Substantia nigra (tissue), 51 donors: ENCODE measurements at places on chromosomes 7 and 10.

- DNase-seq, result no peak
Observed at GRCh38 chr10:397321-398068, 262.2 kb downstream of the ZMYND11 start.

- no peak for DNase-seq
Observed at GRCh38 chr7:114832906-114833595, 88.8 kb upstream of the MDFIC start.

DNA sequence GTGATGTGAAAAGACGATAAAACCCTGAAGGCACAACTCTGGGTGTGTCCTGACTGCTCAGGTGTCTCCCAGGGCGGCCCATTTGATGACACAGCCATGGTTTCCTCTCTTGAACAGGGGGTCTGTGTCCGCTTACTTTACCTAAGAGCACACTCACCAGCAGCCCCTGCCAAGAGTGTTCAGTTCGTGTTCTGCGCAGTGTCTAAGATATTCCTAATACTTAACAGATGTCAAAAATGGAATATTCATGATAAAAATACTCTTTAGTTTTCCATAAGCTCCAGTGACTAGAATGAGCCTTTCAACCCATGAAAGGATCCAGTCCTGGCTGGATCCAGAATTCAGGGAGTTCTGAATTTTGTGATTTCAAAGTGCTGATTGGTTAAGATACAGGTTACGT, 492.4 kb downstream of the TNS3 start:
- DNase-seq, result no peak

DNA sequence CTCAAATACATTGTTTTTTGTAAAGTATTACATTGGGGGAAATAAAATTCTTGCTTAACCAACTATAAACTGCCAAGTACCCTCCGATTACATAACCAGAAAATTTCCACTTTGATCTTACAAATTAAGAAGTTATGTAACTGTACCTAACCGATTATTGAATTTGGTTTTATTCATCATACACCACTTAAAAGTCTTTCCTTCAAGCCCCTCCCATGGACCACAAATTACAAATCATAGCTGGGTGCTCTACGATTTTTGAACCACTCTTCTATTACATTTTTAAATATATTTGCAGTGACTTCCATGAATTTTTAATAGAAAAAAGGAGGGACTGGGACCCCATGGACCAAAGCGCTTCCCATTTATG, 630 bp downstream of the ZNF680 start:
- no peak for DNase-seq

GRCh38 chr7:45244981-45245380, 87.4 kb downstream of the RAMP3 start:
- no peak for DNase-seq

- DNase-seq, result no peak
Observed at GRCh38 chr10:113177936-113178335, 227.9 kb downstream of the TCF7L2 start.

GRCh38 chr10:116990276-116990800, 14.6 kb downstream of the SHTN1 start:
- DNase-seq, result no peak

DNA sequence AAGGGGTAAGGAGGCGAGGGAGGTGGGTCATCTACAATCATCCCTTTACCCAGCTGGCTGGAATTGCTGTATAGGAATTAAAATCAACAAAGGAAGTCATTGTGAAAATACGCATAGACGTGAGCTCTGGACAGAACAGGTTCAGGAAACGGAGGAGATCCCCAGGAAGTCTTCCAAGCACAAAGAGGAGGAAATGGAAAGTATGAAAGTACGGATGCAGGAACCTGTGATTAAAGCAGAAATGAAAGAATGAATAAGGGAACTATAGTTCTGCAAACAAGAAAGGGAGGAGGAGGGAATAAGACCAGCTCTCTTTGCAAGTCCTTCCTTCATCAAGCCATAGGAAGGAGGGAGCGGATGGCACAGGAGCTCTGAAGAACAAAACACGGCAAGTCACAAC, 61.8 kb downstream of the PYROXD2 start:
- DNase-seq, result no peak

DNA sequence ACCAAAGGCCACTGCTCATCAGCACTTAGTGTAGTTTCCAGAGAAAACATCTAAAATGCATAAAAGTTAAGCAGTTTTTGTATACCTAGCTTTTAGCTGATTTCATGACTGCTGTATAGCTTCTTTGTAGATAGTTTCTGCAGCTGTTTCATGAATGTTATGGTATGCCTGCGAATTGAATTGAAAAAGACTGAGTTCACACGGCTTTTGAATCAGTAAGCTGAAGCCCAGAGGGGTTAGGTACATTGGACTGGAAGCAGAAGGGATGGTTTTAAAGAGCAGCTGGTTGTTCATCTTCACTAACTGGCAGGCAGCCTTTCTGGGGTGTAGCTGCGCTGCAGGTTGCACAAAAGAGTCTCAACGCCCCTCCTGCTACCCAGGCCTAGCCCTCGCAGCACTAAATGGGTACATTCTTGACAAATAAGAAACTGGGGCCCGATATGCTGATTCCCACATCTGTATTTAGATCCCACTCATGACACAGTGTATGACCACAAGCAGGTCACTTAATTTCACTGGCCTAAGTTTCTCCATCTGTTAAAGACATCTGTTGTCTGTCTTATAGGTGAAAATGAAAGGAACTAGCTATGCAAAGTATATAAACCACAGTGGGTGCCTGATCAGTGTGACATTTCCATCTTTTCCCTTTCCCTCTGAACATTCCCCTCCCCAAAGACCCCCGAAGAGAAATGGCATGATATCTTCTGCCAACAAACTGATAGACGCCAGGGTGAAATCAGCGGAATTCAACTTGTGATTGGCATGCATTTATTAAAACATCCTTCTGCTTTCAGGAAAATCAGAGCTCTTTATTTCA, 85.9 kb upstream of the AGBL3 start:
- DNase-seq, result no peak

DNA sequence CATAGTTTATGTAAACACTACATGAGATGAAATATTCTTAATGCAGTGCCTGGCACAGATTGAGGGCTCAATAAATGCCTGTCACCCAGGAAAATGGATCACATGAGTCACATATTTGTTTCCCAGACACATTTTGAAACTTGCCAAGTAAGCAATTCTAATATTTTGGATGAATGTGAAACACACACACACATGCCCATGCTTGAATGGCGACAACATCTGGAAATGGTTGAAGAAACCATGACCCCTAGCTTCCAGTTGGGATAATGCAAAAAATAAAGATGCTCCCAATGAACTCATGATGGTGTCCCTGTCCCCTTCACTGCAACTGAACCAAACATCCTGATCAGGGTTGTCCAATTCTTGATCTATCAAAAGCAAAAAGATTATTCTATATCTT, 797.3 kb downstream of the XPNPEP1 start:
- no peak for DNase-seq

GRCh38 chr10:75294518-75294865, 58.7 kb upstream of the COMTD1 start:
- no peak for DNase-seq

GRCh38 chr7:139094596-139094995, 14.9 kb downstream of the ZC3HAV1 start:
- DNase-seq, result no peak

DNA sequence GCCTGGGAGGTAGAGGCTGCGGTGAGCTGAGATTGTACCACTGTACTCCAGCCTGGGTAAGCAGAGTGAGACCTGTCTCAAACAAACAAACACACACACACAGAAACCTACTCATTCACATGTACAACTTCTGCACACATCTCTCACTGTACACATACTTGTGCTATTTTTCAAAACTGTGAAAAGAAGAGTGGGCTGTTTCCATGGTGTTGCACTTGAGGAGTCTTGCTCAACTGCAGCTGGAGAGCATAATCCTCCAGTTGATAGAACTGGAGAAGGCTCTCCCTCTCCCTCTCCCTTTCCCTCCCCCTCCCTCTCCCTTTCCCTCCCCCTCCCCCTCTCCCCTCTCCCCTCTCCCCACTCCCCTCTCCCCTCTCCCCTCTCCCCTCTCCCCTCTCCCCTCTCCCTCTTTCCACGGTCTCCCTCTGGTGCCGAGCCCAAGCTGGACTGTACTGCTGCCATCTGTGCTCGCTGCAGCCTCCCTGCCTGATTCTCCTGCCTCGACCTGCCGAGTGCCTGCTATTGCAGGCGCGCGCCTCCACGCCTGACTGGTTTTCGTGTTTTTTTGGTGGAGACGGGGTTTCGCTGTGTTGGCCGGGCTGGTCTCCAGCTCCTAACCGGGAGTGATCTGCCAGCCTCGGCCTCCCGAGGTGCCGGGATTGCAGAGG, 43.7 kb upstream of the DLD start:
- DNase-seq, result no peak

DNA sequence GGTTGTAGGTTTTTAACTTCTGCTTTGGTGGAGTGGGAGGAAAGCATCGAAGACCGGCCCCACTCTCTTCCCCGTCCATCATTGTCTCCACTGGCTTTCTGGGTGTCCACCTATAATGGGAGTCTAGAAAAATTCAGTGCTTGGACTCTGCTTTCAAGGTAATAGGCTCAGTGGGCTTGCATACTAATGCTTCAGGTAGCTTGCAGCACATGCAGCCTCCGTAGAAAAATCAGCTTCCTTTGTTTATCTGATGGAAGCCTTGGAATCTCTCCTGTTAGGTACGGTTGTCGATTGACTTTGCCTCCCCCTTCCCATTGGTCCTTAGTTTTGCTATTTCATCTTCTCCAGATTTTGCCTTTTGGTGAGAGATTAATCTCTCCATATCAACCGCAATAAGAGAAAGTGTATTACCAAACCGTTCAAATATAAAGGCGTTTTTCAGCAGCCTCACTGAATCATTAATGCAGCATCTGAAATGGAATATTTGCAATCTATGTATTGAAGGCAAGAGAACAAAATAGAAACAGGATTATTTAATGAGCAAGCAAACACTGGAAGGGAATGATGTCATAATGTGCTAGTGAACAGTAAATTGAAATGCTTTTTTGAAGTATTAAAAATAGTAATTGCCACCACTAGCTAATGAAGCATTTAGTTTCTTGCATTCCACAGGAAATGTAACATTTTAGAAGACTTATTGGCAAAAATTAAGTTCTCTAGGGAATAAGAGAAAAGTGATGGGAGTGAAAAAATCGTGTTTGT, 944 bp downstream of the AVL9 start:
- DNase-seq, result no peak

- no peak for DNase-seq
Observed at GRCh38 chr10:22722626-22723169, 8.3 kb upstream of the PIP4K2A start.

DNA sequence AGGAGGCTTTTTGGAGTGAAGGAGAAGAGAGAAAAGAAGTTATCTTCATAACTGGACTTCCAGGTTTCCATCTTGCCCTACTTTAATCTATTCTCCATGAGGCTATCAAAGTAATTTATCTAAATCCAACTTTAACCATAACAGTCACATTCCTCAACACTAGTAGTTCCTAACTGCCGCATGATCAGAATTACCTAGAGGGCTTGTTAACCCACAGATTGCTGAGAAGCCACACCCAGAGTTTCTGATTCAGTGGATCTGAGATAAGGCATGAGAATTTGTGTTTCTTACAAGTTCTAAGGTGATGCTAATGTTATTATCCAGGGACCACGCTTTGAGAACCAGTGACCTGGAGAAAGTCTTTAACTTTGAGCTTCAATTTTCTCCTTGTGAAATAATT, 8.3 kb upstream of the COL1A2 start:
- no peak for DNase-seq

DNA sequence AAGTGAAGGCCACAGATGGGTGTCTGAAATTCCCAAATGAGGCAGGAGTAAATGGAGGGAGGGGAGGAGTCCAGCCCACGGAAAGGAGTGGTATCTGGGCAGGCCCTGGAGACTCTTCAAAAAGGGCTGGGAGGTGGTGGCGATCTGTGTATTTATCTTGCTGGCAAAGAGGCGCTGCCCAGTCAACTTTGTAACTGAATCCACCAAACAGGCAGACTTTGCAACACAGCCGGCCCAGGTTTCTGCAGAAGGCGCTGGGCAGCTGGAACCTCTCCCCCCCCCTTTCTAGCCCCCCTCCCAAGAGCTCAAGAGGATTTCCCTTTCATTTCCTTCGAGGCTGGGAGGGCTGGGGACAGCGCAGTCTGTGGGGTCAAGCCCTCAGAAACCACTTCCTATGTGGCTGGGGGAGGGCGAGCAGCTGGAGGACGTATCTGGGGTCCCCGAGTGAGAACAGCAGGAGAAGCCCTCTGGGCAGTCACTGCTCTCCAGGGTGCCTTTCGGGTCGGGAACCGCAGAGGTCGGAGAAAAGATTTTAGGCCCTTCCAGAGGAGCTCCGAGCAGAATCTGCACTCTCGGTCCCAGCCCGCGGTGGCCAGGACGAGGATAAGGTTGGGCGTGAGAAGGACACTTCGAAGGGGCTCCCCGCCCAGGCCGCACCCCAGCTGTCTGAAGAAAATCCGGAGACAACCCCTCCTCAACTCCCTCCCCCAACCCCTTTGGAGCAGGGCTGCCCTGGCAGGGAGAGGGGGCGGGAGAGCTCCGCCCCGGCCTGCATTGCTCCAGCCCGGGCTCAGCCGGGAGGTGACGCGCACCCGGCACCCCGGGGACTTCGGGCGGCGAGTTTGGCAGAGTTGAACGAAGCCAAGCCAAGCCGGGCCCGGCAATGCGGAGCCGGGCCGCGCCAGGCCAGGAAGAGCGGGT, 965 bp downstream of the ZCCHC24 start:
- DNase-seq, result no peak

GRCh38 chr10:49010295-49010694, 70.7 kb upstream of the LRRC18 start:
- DNase-seq, result no peak

DNA sequence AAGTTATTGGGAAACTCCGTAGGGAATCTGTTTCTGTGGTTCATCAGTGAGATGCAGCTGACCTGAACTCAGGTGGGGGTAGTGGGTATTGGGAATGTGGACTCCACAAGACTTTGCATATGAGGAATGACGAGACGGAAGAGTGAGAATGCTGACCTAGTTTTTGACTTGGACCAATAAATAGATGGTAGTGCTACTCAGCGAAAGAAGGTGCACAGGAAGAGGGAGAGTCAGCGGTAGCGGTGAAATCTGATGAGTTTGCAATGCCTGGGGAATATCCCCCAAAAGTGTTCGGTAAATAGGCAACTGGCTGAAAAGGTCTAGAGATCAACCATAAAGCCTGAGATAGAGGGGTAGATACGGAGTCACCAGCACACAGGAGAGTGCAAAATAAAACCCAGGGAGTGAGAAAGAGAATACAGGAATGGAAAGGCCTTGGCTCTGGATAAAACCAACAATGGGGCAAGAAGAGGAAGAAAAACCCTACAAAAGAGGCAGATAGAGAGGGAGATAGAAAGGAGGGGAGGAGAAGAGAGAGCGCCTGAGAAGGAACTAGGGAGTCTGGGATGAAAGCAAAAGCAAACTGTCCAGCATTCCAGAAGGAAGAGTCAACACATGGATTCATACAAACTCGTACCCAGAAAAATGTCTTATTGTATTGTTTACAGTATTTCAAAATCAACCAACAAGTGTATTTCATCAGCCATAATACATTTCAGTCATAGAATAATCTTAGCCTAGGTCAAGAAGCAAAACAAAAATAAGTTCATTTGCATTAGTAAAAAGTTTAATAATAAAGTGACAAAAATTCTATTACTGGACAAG, 5.4 kb downstream of the ARHGAP21 start:
- no peak for DNase-seq

DNA sequence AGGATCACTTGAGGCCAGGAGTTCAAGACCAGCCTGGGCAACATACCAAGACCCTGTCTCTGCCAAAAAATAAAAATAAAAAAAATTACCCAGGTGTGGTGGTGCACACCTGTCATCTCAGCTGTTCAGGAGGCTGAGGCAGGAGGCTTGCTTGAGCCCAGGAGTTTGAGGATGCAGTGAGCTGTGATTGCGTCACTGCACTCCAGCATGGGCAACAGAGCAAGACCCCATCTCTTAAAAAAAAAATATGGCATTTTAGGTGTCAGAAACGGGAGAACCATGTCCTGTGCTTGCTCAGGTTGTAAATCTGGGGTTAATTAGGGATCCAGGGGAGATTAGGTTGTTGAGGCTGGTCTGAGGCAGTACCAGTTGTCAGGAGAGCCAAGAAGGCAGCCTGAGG, 64.9 kb downstream of the GTF2IRD1 start:
- no peak for DNase-seq
